ENCODE measurements at places on chromosomes 7 and 10. TPM values are rescaled to one million over a fixed set of nuclear protein-coding genes. Genes with fewer than 3 reads are reported as not detected.

- H3K36me3 ChIP-seq: no peaks in the 10 kb centered on the region
- no peak for DNase-seq
- H3K27me3 ChIP-seq: no peaks in the 10 kb centered on the region
- no peak overlapping the region for H3K4me3 ChIP-seq
- H3K27ac ChIP-seq: no peak overlapping the region
- H3K4me1 ChIP-seq: no peaks in the 10 kb centered on the region
Measured at GRCh38 chr7:40315277-40315676, 180.5 kb downstream of the SUGCT start.

- peaks cover 74% of the 10 kb centered on the region for H3K27me3 ChIP-seq
- DNase-seq: peak; percentile 24
Measured at GRCh38 chr7:21253740-21254687, 173.9 kb upstream of the SP4 start.

The ZP3 gene
- total RNA-seq: 8.2 TPM

The SMIM30 gene
- total RNA-seq: 45.6 TPM

The RNF133 gene
- not detected for total RNA-seq
